ENCODE measurements at places on chromosomes 6 and 20.

- DNase-seq, result no peak
These were observed 4.9 kb upstream of the DEK start for GRCh38 chr6:18269253-18269652.

DNA sequence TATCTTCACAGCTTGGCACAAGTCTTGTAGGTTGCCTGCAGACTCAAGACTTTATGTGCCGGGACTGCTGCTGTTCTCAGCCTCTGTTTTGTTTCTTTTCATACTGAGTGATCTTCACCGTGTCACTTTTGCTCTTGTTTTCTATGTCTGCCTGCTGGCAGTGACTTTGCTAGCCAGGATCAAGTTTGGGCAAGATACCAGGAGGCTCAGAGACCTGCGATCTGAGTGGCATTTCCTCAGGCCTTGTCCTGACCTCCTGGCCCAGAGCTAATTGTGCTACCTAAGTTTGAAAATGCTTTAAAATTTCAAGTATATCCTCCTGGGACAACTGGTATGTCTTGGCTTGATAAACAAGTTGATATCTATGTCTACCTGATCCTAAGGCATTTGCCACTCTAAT, 57.2 kb downstream of the DOK5 start:
- no peak for DNase-seq

GRCh38 chr6:101758368-101758767, 364.9 kb downstream of the GRIK2 start:
- DNase-seq, result no peak

DNA sequence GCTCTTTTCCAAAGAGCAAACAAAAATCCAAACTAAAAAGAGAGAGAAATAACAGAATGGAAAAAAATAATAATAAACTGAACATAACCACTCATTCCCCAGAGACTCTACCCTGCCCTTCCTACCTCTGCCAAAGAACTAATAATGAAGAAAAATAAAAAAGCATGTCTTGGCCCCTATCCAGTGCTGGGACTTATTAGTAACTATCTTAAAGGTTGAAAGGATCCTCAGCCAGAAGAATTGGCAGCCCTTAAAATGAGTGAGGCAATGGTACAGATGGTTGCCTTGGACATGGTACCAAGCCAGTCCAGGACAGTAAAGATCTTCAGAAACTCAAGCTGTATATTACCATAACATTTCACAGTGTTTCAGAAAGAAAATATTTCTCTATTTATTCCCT, 279.3 kb downstream of the HACE1 start:
- DNase-seq, result no peak

- DNase-seq, result no peak
These were observed 1.1 kb downstream of the LRRC1 start for GRCh38 chr6:53795702-53796450.

DNA sequence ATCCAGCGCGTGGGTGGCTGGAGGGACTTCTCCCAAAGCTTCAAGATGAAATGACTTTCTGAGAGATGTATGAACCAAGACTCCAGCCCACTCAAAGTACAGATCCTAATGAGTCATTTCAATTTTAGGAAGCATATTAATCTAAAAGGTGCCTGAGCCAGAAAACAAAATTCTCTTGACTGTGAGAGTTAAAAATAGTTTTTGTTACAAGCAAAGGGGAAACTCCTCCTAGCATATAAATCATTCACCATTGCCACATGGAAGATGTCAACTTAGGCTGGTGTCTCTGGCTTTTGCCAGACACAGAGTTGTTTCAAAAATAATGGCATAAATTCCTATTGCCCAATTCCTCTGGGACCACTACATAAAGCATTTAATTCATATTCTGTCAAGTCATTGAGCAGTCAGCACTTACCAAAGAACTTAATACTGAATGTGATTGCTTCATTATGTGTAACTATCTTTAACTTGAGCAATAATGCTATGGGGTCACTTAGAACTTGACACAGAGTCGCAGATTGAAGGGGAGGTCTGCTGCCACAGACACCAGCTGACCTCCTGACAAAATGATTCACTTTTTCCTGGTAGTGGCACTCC, 280.6 kb downstream of the SLC35F1 start:
- DNase-seq, result no peak

GRCh38 chr6:37316071-37316470, 37.7 kb upstream of the RNF8 start:
- DNase-seq, result no peak

DNA sequence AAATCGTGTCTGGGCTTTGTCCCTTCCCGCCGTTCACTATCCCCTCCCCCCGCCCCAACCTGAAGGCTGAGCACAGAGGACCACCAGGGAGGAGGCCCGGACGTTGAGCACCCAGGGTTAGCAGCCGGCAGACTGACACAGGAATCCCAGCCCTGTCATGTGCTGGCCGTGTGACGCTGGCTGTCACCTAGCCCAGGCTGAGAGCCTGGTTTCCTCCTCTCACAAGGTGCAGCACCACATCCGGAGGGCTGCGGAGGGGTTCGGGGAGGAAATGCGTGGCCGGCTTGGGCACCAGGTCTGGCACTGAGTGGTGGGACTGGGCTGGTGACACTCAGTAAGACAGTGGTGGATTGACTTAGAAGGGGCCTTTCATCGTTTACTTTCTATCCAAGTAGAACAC, 4.6 kb upstream of the LSM14B start:
- no peak for DNase-seq

GRCh38 chr20:5735845-5736510, 14.2 kb upstream of the SHLD1 start:
- no peak for DNase-seq

- DNase-seq, result no peak
These were observed 11.0 kb upstream of the SIM1 start for GRCh38 chr6:100475554-100476320.

DNA sequence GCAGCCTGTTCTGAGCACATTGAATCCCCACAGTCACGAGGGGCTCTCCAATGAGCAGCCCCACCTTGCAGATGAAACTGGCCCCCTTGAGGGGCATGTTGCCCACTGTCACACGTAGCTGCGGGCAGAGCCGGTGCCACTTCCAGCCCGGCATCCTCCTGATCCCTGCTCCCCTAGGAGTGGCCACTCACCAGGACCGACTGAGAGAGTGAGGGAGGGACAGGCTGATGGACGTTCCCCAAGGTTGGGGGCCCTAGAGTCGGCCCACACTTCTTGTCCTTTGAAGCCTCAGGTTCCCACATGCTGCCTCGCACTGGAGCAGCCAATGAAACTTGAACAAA, 10.5 kb downstream of the ENTPD6 start:
- no peak for DNase-seq

GRCh38 chr6:79670789-79671188, 39.7 kb downstream of the SH3BGRL2 start:
- DNase-seq, result no peak

GRCh38 chr6:37442416-37443215, 9.6 kb downstream of the CMTR1 start:
- DNase-seq, result no peak

DNA sequence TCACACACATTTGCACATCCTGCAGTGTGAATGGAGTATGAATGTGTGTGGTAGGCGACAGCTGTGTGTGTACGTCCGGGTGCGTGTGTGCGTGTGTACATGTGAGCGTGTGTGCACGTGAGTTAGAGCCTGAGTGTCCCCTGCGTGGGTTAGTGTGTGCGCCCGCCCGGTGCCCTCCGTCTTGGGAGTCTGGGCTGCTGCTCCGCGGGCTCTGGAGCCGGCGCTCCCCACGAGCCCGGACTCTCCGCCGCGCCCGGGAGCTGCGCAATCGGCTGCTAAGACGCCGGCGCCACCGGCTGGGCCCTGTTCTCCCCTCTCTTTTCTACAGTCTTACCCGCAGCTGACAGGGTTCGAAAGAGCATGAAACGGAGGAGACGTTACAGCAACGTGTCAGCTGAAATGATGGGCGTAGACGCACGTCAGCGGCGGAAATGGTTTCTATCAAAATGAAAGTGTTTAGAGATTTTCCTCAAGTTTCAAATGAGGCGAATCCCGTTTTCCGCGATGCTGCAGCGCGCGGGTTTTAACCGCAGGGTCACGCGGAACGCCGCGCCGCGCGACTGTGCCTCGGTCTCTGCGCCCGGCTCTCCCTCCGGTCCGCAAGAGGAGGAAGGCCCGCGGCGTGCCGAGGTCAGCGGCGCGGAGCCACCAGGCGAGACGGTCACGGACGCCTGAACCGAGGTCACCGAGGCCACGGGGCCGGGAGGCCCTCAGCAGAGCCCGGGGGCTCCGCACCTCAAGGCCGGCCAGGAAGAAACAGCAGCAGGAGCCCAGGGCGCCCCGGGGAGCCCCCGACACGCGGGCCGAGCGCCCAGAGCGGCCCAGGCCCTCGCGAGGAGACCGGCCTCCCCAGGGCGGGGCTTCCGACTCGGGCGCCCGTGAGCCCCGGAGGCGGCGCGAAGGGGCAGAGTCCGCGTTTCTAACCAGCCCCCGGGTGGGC, 95.3 kb upstream of the BHLHE23 start:
- no peak for DNase-seq

DNA sequence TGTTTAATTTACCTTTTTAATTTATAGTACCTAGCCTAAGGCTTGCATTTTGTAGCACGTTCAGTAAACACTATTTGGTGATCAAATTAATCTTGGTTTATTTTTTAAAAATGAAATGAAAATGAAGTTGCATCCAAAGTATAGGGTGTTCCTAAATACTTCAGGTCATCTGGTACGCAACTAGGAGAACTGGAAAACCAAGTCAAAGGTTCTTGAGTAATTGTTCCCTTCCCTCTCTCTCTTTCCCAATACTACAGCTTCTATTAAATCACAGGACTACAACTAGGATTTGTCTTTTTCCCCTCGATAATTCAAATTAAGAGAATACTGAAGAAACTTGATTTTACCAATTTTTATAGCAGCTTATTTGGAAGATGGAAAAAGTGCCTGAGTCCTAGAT, 27.9 kb downstream of the CSNK2A1 start:
- no peak for DNase-seq

GRCh38 chr20:61925555-61926252, 140.0 kb downstream of the TAF4 start:
- no peak for DNase-seq

- no peak for DNase-seq
These were observed 29.4 kb upstream of the TAGAP start for GRCh38 chr6:159074120-159074684.

- no peak for DNase-seq
These were observed 72.3 kb downstream of the CDYL start for GRCh38 chr6:4848382-4849068.

DNA sequence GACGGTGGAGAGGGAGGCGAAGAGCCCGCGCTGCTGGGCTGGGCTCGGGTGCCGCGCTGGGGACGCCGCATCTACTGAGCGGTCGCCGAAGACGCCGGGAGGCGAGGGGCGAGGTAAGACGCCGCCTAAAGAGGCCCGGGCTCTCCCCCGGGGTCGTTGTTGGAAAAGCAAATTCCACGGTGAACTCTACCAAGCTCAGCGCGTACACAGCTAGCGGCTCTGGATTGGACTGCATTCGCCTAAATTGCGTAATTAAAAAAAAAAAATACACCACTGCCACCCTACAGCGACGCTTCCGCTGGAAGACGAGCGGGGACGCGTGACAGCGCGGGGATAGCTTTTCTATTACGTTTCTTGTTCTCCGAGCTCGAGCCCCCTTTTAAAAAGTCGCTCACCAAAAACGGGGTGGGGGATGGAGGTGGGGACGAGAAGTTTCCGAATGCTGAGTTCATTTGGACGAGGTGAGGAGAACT, 92.0 kb upstream of the PRDM1 start:
- no peak for DNase-seq

DNA sequence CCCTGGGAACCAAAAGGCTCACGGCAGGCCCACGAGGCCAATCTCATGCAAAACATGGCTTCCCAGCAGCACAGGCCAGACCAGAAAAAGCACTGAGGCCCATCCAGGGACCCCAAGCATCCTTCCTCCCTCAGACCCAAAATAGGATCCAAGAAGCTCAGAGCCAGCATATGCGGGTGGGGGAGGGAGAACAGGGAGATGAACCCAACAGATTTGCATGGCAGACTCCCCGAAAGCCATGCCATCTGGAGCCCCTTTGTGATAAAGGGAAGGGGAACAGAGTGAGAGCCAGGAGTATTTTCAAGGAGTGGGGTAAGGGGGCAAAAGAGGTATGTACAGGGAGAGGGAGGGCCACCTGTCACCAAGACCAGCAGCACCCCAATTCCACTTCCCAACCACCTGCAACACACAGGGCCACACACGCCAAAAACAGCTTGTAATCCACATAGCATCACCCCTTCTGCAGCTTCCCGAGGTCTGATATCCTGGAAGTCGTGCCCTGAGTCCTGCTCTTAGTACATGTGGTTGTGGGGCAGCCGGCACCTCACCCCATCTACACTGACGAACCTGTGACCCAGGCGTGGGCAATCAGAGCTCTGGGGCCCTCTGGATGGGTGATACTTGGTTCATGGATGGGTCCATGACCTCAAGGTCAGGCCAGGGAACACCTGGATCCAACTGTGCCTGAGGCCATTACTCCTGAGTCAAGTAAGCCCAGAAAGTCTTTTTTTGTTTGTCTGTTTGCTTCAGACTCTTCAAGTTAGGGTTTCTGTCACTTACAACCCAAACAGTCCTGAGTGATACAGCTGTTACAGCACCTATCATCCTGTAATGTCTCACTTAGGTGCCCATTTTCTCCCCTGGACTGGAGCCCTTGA, 24.4 kb downstream of the PREX1 start:
- no peak for DNase-seq

DNA sequence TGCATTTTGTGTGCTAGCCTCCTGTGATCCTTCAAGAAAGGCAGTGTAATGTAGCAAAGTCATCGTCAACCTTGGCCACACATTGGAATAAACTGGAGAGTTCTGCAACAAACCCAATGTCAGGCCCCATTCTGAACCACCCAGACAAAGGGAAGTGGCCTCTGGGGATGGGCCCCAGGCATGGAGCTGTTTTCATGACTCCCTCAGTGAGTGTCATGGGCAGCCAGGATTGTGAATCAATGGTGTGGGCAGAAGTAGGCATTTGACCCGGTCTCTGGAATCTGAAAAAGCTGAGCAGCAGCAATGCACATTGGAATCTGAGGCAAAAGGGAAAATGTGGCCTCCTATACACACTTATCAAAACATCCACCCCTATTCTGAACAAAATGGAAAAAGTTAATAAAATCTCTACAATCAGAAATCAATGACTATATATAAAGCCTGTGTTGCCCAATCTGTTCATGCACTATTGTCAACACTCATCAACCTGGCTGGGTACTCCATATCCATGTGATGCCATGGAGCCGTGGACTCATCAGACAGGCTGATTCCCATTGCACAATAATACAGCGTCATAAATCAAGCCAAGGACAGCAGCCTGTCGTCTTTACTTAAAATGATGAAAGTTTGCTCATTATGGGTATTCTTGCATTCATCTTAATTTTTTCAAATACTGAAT, 134.9 kb upstream of the STMND1 start:
- no peak for DNase-seq

DNA sequence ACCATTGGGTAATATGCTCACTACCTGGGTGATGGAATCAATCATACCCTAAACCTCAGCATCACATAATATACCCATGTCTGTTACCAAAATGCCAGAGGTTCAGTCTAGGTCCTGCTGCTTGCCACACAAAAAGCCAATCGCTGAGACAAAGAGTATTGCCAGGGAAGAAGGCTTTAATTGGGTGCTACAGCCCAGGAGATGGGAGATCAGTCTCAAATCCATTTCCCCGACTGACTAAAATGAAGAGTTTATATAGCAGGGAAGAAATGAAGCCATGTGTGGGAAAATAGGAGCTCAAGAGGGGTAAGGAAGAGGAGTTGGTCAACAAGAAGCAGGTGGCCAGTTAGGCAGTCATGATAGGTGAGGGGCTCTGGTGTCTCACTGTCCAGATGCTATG, 149.6 kb downstream of the QRSL1 start:
- no peak for DNase-seq
